ENCODE measurements at places on chromosomes 6 and 20. TPM values are rescaled to one million over a fixed set of nuclear protein-coding genes. Genes with fewer than 3 reads are reported as not detected.

DNA sequence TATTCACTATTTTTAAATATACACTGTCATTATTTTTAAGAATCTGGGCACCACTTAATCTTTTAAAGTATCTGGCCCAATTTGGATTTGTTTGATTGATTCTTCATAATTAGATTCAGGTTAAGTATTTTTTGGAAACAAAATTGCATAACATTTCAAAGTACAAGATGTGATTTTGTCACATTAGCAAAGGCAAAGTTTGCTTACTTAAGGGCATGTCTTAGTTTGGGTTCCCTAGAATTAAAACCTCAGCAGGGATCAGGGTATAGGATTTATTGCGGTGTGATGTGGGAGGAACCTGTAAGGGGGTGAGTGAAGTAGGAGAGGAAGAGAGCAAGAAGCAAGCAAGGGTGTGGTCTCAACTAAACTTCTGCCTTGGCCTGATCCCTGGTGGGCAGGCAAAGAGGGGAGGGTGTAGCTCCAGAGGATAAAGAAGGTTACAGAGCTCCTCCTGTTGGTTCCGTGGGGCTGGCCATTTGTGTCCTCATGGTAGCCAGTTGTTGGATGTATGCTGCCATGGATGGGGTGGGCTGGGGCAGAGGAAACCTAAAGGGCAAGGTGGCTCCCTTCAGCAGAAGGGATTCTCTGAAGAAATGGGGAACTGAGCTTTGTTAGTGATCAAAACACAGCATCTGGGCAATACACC lies 668.7 kb upstream of the SLC35B3 start:
- no peak for DNase-seq
- H3K36me3 ChIP-seq, result no peaks in the 10 kb centered on the region
- H3K4me3 ChIP-seq, result no peak overlapping the region

- peaks cover 9% of the 10 kb centered on the region for H3K36me3 ChIP-seq
- no peak overlapping the region for H3K4me3 ChIP-seq
- DNase-seq, result no peak
- H3K27me3 ChIP-seq, result no peaks in the 10 kb centered on the region
Observed at GRCh38 chr6:87176493-87176892, 21.1 kb downstream of the ZNF292 start.

- H3K36me3 ChIP-seq, result peaks cover 10% of the 10 kb centered on the region
- H3K4me1 ChIP-seq, result peaks cover 14% of the 10 kb centered on the region
- DNase-seq, result no peak
- no peak overlapping the region for H3K4me3 ChIP-seq
- no peak overlapping the region for H3K27ac ChIP-seq
- no peaks in the 10 kb centered on the region for H3K27me3 ChIP-seq
Observed at GRCh38 chr6:2019051-2019450, 226.4 kb downstream of the GMDS start.

- H3K27ac ChIP-seq, result no peak overlapping the region
- no peaks in the 10 kb centered on the region for H3K27me3 ChIP-seq
- peaks cover 4% of the 10 kb centered on the region for H3K4me1 ChIP-seq
- H3K36me3 ChIP-seq, result peaks cover 1% of the 10 kb centered on the region
- no peak for DNase-seq
Observed at GRCh38 chr6:21429291-21429690, 164.3 kb upstream of the SOX4 start.

GRCh38 chr6:83270971-83271719 lies 78.0 kb downstream of the RWDD2A start:
- no peaks in the 10 kb centered on the region for H3K27me3 ChIP-seq
- no peak overlapping the region for H3K4me3 ChIP-seq
- H3K27ac ChIP-seq, result peak overlapping the region; percentile 73
- peaks cover 62% of the 10 kb centered on the region for H3K4me1 ChIP-seq
- no peak for DNase-seq

DNA sequence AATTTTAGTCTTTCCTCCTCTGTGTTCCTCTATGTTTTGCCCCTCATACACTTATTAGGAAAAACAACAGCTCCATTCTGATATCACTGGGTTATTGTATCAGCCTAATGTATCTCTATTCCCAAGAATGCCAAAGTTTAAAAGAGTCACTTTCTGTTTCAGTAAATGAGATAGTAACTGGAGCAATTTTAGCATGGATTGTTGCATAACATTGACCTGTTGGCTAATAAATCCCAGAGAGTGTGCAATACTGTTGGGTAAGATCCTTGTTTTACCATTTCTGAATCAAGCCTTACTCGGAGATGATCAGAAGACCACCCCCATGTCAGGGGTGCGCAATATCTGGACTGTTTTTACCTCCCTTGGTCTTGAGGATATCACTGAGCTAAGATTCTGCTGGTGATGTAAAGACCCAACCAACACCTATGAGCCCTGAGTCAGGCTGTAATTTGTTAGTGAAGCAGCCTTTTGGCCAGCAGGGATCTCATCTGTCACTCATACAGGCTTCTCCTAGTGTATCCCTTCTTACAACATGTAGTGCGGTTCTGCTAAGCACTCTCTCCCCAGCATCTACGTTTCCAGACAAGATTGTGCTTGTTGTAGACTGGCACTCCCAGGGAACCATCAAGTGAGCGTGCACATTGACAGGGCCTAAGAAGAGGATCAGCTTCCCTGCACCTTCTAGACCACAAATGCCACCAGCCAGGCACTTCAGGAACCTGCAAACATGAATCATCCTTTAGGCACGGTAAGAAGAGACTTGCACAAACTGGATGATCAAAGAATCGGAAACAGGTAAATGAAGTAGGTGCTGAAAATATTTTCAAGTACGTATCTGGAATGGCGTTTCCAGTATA lies 11.5 kb upstream of the IPCEF1 start:
- no peaks in the 10 kb centered on the region for H3K36me3 ChIP-seq
- no peak overlapping the region for H3K27ac ChIP-seq
- no peak for DNase-seq
- peaks cover 6% of the 10 kb centered on the region for H3K4me1 ChIP-seq

DNA sequence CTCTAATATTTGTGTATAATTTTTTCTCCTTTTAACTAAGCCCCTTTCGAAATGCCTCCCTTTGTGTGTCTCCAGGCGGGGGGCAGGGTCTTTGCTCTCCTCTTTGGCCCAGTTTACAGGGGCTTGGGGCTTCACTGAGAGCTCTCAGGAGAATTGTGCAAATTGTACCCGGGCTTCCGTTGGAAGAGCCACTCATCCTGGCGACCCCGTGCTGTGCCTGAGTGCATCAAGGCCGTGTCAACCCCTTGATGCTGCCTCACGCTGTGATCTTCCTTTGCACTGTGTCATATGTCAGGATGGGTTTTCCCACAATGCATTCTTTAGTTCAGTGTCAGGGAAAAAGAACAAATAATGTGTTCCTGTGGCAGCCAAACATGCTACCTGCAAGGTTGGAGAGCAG lies 118.0 kb upstream of the POU3F2 start:
- H3K27ac ChIP-seq, result no peak overlapping the region
- peaks cover 9% of the 10 kb centered on the region for H3K27me3 ChIP-seq
- no peaks in the 10 kb centered on the region for H3K36me3 ChIP-seq
- no peaks in the 10 kb centered on the region for H3K4me1 ChIP-seq

DNA sequence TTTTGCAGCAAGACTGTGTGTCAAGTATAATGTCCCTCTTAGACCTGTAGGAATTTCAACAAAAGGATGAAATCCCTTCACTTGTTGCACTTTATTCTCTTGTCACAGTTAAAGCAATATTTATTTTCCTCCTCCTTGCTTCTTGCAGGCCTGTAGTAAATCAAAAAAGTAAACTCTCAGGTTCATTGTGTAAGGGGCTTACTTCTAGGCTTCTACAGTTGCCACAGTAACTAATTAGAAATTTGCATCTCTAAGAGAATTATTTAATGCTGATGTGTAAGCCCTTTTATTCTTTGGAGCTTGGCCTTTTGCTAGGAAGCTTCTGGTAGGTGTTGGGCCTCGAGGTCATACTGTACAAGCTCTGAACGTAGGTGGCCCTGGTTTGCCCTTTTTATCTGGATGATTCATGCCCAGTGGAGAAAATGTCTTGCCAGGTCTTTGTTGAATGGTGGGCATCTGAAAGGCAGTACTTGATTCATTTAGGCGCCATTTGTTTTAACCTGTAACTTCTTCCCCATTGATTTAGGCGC lies 47.4 kb upstream of the OLIG3 start:
- no peak overlapping the region for H3K4me3 ChIP-seq
- H3K4me1 ChIP-seq, result no peaks in the 10 kb centered on the region
- H3K27ac ChIP-seq, result no peak overlapping the region
- H3K27me3 ChIP-seq, result peaks cover 19% of the 10 kb centered on the region

- H3K36me3 ChIP-seq, result no peaks in the 10 kb centered on the region
- no peaks in the 10 kb centered on the region for H3K27me3 ChIP-seq
- peak overlapping the region; percentile 94 for H3K27ac ChIP-seq
Observed at GRCh38 chr6:11411593-11411992, 126.0 kb upstream of the TMEM170B start.

GRCh38 chr6:45483501-45483900 lies 105.8 kb upstream of the SUPT3H start:
- peak overlapping the region; percentile 85 for H3K27ac ChIP-seq
- H3K4me1 ChIP-seq, result peaks cover 68% of the 10 kb centered on the region
- no peak overlapping the region for H3K4me3 ChIP-seq
- H3K27me3 ChIP-seq, result no peaks in the 10 kb centered on the region
- DNase-seq, result no peak
- no peaks in the 10 kb centered on the region for H3K36me3 ChIP-seq

DNA sequence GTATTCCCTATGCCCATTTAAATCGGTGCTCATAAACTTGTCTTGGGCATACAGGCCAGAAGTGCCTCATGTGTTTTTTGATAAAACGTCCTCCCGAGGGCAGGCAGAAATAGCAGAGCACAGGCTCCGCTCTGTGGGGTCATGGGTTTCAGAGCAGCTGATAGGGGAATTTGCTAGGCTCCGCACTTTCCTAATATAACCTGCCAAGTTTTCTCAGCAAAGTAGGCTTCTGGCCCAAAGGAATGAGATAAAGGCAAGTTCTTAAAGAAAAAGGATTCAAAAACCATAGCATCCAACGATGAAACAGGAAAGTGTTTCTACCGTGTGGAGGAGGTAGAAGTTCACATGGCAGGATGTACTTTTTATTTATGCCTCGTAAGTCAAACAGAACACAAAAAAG lies 69.8 kb upstream of the RALGAPA2 start:
- no peak overlapping the region for H3K4me3 ChIP-seq
- no peak for DNase-seq
- H3K27ac ChIP-seq, result no peak overlapping the region
- no peaks in the 10 kb centered on the region for H3K36me3 ChIP-seq

- no peak for DNase-seq
- no peak overlapping the region for H3K4me3 ChIP-seq
- peaks cover 2% of the 10 kb centered on the region for H3K27me3 ChIP-seq
- peaks cover 2% of the 10 kb centered on the region for H3K36me3 ChIP-seq
- no peak overlapping the region for H3K27ac ChIP-seq
Observed at GRCh38 chr6:54094293-54094692, 16.9 kb upstream of the MLIP start.

DNA sequence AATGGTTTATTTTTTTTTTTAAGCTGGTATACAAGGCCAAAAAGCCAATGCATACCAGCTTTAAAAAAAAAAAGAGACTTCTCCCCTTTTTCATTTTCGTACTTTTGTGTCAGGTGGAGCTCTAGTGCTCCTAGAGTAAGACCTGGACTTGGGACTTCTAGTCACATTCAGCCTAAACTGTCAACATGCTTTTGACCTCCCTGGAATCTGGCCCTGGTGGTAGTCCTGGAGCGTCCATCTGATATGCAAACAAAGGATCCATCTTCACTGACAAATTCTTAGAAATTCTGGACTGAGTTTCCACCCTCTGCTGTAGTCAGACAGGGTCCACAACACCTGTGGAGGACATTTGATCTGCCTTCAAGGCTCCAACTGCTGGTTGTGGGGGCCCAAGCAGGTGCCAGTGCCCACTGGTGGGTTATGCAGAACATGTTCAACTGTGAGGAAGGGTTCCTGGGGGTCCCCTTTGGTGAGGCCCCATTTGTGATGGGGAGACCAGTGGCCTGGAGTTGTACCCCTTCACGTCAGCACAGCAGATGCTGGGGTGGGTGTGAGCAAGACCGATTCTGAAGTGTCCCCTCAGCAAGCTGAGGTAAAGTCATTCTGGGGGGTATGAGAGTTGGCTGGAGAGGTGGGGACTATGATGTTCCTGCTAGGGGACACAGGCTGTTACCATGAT lies 12.6 kb upstream of the PCMTD2 start:
- peaks cover 1% of the 10 kb centered on the region for H3K36me3 ChIP-seq
- H3K27ac ChIP-seq, result no peak overlapping the region
- peak; percentile 58 for DNase-seq
- no peaks in the 10 kb centered on the region for H3K4me1 ChIP-seq
- no peak overlapping the region for H3K4me3 ChIP-seq

GRCh38 chr6:17851001-17851719 lies 136.3 kb downstream of the KIF13A start:
- H3K27ac ChIP-seq, result peak overlapping the region; percentile 70
- H3K4me1 ChIP-seq, result peaks cover 31% of the 10 kb centered on the region
- no peaks in the 10 kb centered on the region for H3K27me3 ChIP-seq
- H3K4me3 ChIP-seq, result peak overlapping the region; percentile 7

GRCh38 chr6:17156966-17157365 lies 55.1 kb downstream of the STMND1 start:
- H3K4me3 ChIP-seq, result no peak overlapping the region
- no peaks in the 10 kb centered on the region for H3K4me1 ChIP-seq
- H3K27ac ChIP-seq, result no peak overlapping the region
- H3K27me3 ChIP-seq, result no peaks in the 10 kb centered on the region
- no peak for DNase-seq

GRCh38 chr20:9600562-9600961 lies 86.2 kb downstream of the LAMP5 start:
- H3K36me3 ChIP-seq, result peaks cover 2% of the 10 kb centered on the region
- H3K4me1 ChIP-seq, result no peaks in the 10 kb centered on the region
- H3K27ac ChIP-seq, result no peak overlapping the region
- H3K27me3 ChIP-seq, result peaks cover 3% of the 10 kb centered on the region

DNA sequence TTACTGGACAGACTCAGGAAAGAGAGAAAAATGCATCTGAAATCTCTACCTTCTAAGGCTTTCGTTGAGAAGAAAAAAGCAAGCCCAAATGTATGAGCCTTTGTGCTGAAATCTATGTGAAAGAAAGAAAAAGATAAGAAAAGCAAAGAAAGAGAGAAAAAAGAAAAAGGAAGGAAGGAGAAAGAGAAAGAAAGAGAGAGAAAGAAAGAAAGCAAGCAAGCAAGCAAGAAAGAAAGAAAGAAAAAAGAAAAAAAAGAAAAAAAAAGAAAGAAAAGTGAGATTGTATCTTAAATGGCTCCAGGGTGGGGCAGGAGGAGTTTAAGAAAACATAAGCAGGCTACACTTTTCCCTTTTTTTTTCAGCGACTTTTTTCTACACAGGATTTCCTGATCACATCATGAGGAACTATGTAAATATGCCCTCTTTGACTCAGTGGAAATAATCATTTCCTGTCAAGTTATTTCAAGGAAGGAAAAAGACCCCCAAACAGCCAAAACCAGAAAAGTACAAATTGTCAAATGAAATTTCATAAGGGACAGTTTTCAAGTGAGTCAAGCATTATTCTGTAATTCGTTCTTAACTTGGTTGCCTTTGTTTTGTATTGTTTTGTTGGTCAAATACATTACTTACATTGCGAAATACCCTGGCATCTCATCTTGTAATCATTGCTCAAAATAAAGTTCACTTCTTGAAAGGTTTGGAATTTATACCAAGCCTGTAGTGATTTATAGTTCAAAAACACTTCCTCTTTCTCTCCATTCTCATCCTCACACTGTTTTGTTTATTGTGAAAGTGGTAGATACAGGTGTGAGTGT lies 79.5 kb upstream of the RNF217 start:
- no peak overlapping the region for H3K4me3 ChIP-seq
- no peaks in the 10 kb centered on the region for H3K36me3 ChIP-seq
- no peak for DNase-seq
- peaks cover 44% of the 10 kb centered on the region for H3K4me1 ChIP-seq
- H3K27me3 ChIP-seq, result no peaks in the 10 kb centered on the region

The SAMD10 gene
- 4.7 TPM for total RNA-seq

The GDAP1L1 gene
- not detected for total RNA-seq

The ABT1 gene
- total RNA-seq, result 9.7 TPM

The POM121L2 gene
- not detected for total RNA-seq

The BMP6 gene
- total RNA-seq, result not detected

The SLC44A4 gene
- total RNA-seq, result not detected

The LY6G6C gene
- total RNA-seq, result not detected

The MTCH1 gene
- total RNA-seq, result 208 TPM

The TNXB gene
- 2.3 TPM for total RNA-seq

Data from chondrocyte (in vitro differentiated cells).